Astrocyte of the spinal cord (primary cell): ENCODE measurements at places on chromosomes 1 and 21.
A peak's percentile ranks its signal among the peaks of the same experiment; 100 is the strongest.

DNA sequence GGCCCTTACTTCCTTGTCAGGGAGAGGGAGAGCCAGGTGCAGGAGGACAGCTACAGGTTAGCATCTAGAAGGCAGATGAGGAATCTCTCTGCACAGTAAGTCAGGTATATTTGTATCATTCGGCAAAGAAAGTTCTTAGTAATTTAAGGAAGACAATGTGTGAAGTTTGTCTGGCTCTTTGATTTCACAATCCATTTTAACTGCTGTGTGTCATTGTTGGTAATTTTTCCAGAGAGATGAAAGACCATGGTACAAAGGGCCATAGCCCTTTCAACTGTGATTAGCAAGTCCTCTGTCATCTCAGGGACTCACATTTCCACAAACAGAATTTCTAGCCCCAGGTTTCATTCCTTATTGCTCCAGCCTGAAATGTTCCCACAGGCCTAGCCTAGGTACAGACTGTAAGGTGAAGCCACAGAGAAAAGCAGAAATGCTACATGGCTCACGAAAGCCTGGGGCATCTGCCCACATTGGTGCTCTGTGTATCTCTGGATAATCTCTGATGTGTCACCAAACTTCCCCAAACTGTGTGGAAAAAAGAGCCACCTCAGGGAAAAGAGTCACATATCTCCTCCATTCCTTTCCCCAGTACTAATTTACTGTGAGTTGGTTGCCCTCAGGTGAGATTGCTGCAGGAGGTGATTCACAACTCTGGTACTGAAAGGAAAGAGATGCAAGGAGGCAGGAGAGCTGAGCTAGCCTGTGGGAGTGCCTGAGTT is 70.6 kb downstream of the SYT6 start:
- DNase-seq, result no peak

DNA sequence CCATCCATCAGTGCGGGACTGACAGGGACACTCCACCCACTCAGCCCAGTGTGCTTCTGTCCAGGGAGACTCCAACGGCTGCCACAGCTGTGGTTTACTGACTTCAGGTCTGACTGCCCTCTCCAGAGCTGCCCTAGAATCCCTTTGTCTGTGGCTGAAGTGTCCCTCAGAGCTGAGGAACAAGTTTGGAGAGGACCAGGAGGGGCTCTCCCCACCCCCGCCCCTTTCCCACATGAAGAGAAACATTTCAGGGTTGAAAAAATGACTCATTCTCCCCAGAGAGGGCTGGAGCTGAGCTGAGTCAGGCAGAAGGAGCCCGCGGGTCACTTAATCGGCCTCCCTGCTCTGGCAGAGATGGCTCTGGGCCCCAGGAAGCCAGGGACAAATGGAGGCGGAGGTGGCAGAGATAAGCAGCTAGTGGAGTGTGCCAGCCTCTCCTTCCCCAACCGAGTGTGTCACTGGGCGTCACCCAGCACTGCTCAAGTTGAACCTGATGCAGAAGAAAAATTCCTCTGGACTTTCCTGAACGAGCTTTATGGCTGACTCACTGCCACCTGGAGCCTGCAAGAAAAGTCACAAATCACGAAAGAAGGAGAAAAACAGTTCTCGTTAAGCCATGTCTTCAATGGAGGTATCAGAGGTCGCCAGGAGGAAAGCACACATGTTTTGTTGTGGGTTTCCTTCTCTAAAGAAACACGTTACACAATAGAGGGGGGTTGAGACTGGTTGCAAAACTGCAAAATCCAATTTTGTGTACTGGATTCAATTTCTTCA is 34.3 kb upstream of the ECE1 start:
- DNase-seq, result peak; percentile 91

- peak; percentile 31 for DNase-seq
Observed at GRCh38 chr1:11797525-11798216, 8.1 kb downstream of the MTHFR start.

- DNase-seq, result no peak
Observed at GRCh38 chr21:18403735-18404450, at the start of gene TMPRSS15. Gene TMPRSS15, minus strand, starts transcription at chr21:18403785. Its CDS starts 163 bp downstream, at chr21:18403622.

DNA sequence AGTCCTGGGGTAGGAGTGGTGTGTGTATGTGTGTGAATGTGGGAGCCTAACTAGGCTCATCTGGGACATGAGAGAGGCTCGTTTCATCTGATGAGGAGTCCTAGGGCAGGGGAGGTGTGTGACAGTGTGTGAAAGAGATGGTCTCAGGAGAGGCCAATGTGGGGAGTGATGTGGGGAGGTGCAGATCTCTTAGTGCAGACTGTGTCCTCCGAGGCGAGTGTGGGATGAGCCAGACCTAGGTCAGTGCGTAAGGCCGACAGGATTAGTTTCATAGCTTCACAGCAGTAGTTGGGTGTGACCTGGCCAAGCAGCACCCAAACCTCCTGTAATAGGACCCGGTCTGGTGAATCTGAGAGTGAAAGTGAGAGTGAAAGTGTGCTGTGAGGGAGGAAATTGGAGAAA is 94.7 kb downstream of the LIPI start:
- DNase-seq, result no peak

DNA sequence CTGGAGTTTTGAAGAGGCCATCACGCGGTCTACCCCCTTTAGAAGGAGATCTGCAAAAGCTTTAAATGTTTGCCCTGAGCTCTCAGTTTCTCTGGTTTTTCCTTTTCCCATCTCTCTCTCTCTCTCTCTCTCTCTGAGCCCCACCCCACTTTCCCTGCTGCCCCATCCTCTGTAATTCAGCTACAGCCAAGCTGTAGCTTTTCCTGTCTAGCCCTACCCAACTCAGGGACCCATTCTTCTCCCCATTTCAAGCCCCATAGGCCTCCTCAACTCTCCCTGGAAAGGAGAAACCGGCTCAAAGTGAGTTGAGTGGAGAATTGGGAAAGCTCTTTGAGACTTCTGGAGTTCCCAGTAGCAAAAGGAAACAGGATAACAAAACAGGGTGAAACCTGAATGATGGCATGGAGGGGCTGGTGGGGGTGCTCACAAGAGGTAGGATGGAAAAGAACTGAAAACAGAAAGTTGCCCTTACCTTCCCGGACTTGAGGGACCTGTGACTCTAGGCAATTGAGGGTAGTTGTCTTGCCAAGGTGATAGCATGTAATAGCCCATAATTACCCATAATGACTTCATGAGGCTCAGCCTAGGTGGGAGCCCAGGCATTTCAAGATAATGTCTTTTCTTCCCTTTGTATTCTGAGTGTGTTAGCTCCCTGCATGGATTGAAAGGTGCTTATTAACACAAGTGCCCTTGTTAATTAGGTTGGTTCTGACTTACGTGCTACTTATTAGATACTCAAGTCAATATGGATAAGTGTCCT is 84.9 kb downstream of the SLC16A1 start:
- no peak for DNase-seq

- DNase-seq, result no peak
Observed at GRCh38 chr1:204282761-204283221, 69.0 kb upstream of the GOLT1A start.

GRCh38 chr1:48906164-48906563 is 129.5 kb upstream of the BEND5 start:
- DNase-seq, result no peak

- no peak for DNase-seq
Observed at GRCh38 chr1:1777583-1777899, 729 bp downstream of the NADK start.
